ENCODE measurements at places on chromosomes 12 and 14. TPM values are rescaled to one million over a fixed set of nuclear protein-coding genes. Genes with fewer than 3 reads are reported as not detected.
A peak's percentile ranks its signal among the peaks of the same experiment; 100 is the strongest.

DNA sequence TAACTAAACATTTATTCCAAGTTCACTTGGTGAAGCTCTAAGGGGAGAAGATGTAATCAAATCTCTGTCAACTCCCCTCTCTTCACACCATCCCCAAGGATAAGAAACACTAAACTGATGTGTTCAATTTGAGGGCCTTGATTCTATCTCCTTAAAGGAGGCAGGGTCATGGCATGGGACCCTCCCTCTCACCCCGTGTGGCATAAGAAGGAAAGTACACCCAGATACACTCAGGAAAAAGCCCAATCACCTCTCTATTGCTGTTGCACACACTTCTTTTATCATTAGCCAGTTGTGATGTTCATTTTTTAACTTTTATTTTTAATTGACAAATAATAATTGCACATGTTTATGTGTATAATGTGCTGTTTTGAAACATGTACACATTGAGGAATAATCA is 35.1 kb downstream of the WASHC3 start:
- DNase-seq = no peak

DNA sequence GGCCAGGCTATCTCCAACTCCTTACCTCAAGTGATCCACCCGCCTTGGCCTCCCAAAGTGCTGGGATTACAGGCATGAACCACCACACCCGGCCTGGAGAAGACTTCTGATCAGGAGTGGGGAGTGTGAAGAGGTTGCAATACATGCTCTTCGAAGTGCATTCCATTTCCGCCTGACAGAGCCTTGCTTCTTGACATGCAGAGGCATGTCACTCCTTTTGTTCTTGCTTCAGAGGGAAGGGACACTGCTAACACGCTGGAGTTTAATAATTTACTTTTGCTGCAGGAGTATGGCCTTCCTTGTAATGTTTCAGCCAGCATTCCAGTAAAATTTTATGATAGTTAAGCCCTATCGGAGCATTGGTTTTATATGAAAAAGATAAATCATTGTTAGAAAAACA is 74.9 kb downstream of the SLC25A47 start:
- peak; percentile 85 for DNase-seq

DNA sequence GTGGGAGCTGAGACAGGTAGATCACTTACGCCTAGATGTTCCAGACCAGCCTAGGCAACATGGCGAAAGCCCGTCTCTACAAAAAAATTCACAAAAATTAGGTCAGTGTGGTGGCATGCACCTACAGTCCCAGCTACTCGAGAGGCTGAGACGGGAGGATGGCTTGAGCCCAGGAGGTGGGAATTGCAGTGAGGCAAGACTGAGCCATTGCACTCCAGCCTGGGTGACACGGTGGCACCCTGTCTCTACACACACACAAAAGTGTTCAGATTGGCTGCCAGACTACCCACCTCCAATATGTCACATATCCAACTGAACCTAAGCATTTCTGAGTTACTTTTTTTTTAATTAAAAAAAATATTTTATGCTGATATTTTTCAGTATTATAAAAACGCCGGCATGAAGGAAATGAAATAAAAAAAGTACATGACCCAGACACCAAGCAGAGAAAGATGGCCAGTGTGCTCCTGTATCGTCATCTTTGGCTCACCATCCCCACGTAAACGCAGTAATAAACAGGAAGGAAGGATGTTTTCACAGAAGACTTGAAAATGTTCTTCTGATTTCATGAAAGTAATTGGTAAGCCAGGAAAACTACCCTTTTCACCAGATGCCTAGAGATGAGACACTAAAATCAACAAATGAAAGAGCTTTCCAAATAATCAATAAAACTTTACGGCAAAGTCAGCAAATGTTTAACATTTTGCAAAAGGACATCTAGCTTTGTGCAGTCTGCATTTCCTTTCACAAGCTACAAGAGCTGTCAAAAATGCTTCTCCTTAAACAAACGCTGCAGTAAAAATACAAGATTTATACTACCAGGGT is 26.4 kb downstream of the CDC42BPB start:
- no peak for DNase-seq

DNA sequence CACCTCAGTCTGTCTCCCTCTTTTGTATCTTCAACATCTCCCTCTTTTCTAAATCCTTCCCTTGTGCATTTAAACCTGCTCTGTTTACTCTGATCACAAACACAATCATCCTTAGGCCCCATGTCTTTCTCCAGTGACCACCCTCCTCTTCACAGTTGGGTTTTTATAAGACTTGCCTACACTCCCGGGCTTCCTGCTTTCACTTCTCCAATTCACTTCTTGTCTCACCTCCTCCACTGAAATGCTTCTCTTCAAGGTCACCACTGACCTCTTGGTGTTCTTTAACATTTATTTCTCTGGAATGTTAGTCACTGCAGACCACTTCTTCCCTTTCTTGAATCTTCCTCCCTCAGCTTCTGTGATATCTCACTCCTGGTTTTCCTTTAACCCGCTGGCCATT is 8.7 kb upstream of the SMCO2 start:
- no peak for DNase-seq

DNA sequence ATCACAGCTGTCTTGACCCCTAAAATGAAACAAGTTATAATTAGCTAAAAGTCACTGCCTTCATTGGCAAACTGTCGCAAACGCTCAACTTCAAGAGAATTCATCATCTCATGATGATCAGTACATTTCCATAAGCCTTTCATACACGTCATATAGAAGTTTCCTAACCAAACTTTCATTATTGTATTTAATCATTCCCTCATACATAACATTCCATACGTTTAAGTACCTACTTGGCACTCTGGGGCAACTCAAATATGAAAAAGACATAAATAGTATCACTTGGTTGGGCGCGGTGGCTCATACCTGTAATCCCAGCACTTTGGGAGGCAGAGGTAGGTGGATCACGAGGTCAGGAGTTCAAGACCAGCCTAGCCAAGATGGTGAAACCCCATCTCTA is 12.4 kb upstream of the PPP2R5E start:
- no peak for DNase-seq

DNA sequence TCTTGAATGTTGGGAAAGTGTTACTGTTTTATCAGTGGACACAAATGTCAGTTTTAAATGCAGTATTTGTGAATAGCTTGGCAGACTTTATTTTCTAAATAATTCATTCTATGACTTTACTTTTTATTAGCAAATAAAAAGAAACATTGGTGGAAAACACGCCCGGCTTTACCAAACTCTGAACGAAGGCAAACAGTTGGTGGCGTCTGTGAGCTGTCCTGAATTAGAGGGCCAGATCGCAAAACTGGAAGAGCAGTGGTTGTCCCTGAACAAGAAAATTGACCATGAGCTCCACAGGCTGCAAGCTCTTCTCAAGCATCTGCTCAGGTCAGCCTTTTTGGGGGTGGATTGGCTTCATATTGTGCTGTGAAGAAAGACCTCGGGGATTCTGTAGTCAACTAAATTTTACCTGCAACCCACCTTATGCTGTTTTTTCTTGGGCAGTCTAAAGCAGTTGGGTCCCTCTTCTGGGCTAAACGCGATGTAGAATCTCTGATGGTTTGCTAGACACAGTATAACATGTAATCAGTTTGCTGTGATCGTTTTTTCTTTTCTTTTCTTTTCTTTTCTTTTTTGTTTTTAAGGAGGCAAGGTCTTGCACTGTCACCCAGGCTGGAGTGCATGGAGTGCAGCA is 156.4 kb downstream of the ESR2 start:
- no peak for DNase-seq

DNA sequence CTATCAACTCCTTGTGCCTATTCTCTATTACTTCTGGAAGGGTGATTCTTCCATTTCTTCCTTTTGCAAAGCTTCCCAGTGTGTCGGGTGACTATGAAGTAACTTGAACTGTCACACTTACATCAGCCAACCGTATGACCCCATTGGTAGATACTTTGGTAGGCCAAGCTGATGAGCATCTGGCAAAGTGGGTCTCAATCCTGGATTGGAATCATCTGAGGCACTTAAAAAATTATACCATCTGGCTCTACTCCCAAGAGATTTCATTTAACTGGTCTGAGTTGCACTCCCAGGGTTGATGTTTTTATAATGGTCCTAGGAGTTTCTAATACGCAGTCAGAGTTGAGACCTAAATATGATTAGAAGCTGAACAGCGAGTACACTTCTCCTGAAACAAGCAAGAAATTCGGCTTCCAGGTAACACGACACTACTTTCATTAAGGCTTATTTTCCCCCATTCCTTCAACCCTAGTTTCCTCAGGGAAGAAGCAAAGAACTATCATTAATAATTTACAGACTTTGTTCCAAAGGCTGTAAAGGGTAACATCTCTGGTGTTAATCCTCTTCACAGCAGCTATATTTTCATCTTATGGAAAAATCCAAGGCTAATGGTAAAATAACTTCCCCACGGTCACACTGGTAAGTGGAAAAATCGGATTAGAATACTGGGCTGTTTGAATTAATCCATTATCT is 76.8 kb downstream of the PDE6H start:
- DNase-seq = peak; percentile 51

GRCh38 chr12:52870361-52871290 is 21.8 kb upstream of the KRT78 start:
- DNase-seq = no peak

- DNase-seq = no peak
Measured at GRCh38 chr12:128974881-128975280, 121.6 kb downstream of the GLT1D1 start.

- DNase-seq = no peak
Measured at GRCh38 chr12:59594943-59595500, 807 bp upstream of the SLC16A7 start.

DNA sequence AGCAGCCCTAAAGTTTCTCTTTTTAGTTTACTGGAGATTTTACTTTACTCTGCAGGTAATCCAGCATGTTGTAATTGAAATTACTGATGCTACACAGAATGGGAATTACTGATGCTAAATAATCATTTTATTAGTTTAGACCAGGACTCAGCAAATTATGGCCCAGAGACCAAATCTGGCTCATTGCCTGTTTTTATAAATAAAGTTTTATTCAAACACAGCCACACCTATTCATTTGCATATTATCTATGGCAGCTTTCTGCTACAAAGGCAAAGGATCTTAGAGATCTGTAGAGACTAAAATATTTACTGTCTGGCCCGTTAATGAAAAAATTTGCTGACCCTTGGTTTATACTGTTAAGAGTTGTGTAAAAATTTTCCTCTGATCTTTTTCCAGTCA is 216.1 kb downstream of the FUT8 start:
- no peak for DNase-seq

DNA sequence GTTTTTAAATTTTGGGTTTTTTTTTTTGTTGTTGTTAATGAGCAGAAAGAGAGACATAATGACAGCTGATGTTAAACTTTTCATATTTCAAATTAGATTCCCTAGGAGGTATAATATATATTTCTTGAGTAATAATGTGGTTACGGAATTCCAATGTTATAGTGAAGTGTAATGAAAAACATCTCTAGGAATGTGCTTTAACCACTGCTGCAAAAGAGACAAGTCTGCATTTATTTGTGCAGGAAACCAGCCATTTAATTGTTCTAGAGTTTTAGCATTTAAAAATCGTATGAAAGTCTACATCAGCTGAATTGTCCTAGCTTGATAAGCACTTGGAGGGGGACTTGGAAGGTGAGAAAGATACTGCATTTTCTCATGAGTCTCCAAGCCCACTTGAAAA is 14.3 kb downstream of the SERPINA10 start:
- no peak for DNase-seq

- DNase-seq = no peak
Measured at GRCh38 chr14:56899829-56900228, 89.5 kb upstream of the OTX2 start.

- no peak for DNase-seq
Measured at GRCh38 chr12:9856151-9856550, 13.0 kb downstream of the CLEC2B start.

DNA sequence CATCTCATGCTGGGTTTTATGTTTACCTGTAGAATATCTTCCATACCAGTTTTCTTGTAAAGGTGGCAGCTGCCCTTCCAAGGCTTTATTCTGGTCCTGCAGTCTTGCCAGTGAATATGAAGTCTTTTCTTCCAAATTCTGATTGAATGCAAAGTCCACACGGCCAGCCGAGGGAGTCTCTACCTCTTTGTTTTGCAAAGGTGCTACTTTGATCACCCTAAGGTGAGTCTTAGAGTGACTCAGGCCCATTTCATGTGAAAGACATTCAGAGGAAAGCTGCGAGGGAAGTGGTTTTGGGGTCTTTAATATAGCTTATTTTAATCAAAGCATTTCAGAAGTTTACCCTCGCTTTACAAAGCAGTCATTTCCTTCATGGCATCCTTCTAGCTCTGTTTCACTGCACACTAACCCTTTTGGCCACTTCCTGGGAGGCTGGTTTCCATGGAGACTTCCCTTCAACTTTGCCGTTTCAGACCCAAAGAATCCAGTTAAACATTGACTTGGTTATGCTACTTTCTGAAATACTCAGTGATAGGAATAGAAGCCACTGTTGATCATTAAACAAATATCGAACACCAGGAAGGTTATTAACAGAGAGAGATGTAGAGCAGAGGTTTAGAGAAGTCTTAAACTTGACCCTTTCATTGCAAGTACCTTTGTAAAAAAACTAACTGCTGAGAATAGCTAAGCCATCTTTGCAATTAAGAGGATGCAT is at the start of gene CCDC198:
CCDC198 (minus strand) TSS at position 391 of the 715 bp plus-strand sequence; CDS start at position 249, 142 bp downstream.
- DNase-seq = peak; percentile 100

The GLIPR1L2 gene
- total RNA-seq = 0.65 TPM

- no peak for DNase-seq
Measured at GRCh38 chr12:66055837-66056319, 74.7 kb downstream of the LLPH start.

- DNase-seq = peak; percentile 13
Measured at GRCh38 chr14:20614038-20614840, 23.1 kb upstream of the RNASE12 start.

The ADCY6 gene
- total RNA-seq = 23.1 TPM

DNA sequence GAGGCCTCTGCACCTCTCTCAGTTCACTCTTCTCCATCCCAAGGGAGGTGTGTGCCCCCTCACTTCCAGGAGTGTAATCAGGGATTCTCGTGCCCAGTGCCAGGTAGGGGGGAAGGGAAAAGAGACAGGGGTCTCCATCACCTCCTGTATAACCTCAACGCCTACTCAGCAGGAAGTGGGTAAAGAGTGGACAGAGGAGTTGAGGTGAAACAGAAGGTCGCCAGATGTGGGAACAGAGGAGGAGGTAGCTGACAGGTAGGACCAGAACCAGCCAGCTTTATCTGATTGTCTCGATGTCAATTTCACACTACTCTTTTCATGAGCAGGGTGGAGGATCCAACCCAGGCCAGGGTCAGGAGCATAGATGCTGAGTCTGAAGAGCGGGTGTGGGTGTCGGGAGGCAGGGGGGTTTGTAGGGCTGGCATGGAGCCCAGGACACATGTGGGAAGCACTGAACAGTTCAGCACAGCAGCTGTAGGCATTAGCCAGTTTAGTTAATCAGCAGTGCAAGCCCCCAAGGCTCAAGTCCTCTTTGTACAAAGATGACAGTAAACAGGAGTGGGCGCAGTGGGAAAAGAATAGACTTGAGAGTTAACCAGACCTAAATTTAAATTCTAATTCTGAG is 213.5 kb downstream of the PELI2 start:
- DNase-seq = no peak

GRCh38 chr12:11609045-11609444 is 40.4 kb upstream of the ETV6 start:
- DNase-seq = no peak

The PPP1R36 gene
- 2.6 TPM for total RNA-seq

Measured in renal cortical epithelial cell (primary cell).